ENCODE measurements at places on chromosomes 2 and 18. TPM values are rescaled to one million over a fixed set of nuclear protein-coding genes. Genes with fewer than 3 reads are reported as not detected.
A peak's percentile ranks its signal among the peaks of the same experiment; 100 is the strongest.

DNA sequence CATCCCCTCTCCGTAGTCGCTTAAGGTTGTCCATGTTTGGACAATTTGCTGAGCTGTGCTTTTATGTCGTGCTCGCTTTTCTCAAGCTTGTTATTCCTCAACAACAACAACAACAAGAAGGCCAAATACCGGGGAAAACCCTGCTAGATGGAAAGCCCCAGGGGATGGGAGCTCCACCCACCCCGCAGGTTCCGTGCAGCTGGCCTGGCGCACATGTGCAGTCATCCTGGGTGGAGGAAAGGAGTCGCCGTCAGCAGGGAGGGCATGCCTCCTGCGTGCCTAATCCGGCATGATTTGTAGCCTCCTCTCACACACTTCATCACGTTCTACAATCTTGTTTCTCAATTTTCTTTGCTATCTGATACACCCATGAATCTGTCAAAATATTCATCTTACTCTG is 87.4 kb upstream of the SALL3 start:
- DNase-seq, result no peak

GRCh38 chr2:106339609-106340008 is 128.6 kb downstream of the RGPD3 start:
- no peak for DNase-seq

DNA sequence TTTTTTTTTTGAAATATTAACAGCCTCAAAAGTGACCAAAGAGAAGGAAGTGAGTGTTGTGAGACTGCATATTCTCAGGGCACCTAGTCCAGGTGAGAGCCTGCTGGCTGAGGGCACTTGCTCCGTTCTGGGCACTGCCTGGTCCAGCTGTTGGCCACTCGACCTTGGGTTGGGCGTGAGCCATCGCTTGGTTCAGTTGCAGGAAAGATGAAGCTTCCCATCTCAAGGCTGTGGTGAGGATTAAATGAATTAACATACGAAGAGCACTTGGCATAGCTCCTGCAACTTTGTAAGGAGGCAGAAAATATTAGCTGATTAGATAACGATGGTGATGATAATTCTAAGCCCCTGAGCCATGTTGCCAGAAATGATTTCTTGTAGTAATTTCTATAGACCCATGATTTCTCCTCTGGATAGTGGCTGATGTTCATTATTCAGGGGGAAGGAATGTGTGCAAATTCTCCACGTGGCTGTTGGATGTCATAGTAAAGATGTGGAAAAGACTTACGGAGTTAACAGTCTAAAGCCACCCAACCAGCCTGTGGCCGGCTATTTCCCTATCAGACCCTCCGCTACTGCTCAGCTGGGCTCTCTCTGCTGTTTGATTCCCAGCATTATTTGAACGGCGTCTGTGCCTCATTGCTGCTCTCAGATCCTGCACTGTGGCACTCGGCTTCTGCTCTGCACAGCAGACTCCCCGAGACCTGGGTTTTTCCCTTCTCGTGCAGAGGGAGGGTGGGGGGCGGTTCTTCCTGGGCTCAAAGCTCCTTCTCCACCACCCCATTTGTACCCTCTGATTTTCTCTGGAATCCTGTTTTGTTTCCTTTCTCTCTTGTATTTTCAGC is 221.1 kb downstream of the GALR1 start:
- no peak for DNase-seq

- DNase-seq, result peak; percentile 22
These were observed 19.7 kb upstream of the RIOK3 start for GRCh38 chr18:23433360-23433759.

DNA sequence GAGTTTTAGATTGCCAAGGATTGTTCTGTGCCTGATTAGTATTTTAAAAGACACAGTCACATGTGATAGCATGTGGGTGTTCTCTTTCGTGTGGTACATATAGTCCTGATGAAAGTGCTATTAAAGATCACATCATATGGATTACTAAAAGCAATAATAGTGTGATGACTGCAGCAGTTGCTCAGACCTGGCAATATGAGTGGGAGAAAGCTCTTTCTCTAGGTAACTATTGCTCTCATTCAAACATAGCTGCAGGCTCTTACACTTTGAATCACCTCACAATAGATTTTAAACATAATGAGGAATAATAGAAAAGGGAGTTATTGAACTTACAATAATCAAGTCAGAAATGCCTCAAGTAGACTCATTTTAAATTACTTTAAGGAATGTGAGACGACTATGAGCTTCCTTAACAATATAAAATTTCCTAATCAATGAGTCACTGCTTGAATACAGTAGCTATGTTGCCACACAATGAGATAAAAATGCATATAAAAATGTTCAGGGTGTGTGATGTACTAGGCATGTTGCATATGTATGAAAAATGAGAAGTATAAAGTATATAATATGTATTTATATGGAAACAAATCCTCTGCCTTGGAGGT is 452.1 kb downstream of the TMX3 start:
- DNase-seq, result peak; percentile 89

GRCh38 chr18:28728891-28729290 is 552.0 kb upstream of the CDH2 start:
- DNase-seq, result peak; percentile 55

ABCG5 gene
- polyA plus RNA-seq, result not detected

DNA sequence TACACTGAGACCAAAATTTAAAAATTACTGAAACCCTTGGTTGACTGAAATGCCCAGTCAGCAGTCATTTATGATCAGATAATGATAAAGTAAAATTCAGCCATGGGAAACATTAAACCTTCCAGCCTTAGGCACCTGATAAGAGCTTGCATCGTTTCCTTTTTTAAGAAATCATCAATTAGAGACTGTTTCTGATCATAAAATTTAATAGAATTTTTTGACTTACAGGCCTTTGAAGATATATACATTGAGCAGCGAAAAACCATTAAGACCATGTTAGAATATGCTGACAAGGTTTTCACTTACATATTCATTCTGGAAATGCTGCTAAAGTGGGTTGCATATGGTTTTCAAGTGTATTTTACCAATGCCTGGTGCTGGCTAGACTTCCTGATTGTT is 99.6 kb upstream of the CSRNP3 start:
- no peak for DNase-seq

GRCh38 chr18:21099442-21099841 is 12.2 kb downstream of the ROCK1 start:
- no peak for DNase-seq

ZNF24 gene
- 33.1 TPM for polyA plus RNA-seq

DNA sequence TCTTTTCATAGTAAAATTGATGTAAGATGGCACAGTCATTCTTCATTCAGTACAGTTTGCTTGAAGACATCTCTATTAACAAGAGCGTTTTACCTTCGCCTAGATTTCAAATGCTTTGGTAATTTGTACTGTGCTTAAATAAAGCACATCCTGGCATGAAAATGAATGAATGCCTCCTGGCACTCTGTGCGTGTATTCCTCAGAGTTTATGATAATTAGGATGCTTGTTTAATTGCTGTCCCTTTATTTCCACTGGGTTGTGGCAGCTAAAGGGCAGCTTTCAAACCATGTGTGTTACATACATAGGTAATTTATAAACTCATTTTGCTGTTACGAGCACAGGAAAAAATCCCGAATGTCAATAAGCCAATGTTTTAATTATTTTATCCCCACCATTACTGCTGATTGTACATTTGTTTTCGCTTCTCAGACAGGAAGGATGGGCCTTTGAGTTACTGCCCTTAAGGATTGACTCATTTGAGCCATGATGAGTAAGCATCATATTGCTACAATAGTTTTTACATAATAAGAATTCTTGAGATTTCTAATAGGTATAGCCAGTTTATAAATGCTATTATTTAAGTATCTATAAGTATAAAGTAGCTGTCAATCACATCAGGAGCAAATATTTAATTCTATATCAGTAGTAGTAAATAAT is 516.5 kb downstream of the XIRP2 start:
- peak; percentile 27 for DNase-seq
